ENCODE measurements at places on chromosomes 12 and 14.

- DNase-seq = no peak
Observed at GRCh38 chr12:125262851-125263250, 197.6 kb downstream of the AACS start.

GRCh38 chr12:99810718-99811593 is 163.4 kb downstream of the GARIN6 start:
- peak; percentile 80 for DNase-seq

- DNase-seq = no peak
Observed at GRCh38 chr12:71393625-71394024, 46.0 kb upstream of the LGR5 start.

DNA sequence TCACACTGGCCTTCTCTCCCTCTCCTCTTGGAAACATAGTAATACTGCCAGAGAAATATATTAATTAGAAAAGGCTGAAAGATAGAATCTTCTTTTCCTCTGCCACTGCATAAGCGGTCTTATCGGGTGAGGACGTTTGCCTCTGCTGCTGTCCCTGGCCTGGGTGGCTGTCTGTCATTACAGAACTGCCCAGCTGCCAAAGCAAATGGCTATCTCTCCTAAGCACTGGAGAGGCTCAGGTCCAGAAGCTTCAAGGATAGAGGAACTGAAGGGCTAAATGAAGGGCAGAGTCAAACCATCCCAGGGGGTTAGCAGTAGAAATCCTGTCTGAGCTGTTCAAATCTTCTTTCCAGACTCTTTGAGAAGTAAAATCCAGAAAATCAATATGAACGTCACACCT is 198.6 kb upstream of the CAND1 start:
- no peak for DNase-seq

GRCh38 chr12:104651811-104652210 is 195.1 kb downstream of the CHST11 start:
- no peak for DNase-seq

DNA sequence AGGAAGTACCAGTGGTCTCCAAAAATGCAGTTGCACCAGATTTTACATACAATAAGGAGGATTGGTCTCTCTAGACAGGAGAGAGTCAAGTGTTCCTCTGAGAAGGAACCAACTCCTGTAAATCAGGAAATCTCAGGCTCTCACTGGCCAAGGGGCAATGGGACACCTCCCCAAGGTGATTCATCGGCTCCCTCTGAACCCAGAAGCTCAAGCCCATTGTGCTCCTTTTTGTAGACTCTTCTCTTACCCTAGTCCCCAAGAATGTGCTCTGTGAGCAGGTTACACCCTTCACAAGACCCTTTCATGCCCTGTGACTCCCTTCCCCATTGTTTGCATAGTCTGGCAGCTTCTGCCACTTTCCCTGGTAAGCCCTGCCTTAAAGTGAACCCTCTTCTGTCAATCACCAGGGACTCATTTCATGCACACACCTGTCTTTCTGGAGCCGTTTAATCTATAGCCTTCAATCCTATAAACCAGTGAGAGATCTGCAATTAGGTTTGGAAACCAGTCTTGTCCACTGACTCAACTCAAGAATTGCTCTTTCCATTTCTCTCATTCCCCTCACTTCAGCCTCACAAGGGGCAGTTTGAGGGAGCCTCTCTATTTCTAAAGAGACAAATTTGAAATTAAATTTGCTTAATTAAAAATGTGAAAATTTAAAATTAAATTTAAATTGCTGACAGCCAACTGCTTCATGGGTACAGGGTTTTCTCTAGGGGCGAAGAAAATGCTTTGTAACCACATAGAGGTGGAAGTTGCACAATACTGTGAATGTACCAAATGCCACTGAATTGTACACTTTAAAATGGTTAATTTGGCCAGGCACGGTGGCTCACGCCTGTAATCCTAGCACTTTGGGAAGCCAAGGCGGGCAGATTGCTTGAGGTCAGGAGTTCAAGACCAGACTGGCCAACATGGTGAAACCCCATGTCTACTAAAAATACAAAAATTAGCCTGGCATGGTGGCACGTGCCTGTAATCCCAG is 38.3 kb upstream of the LTA4H start:
- DNase-seq = peak; percentile 0

- no peak for DNase-seq
Observed at GRCh38 chr12:75196865-75197264, 12.8 kb downstream of the KCNC2 start.

- no peak for DNase-seq
Observed at GRCh38 chr12:41212625-41213024, 24.5 kb downstream of the PDZRN4 start.

GRCh38 chr14:80981156-80981555 is 25.7 kb downstream of the TSHR start:
- DNase-seq = no peak

DNA sequence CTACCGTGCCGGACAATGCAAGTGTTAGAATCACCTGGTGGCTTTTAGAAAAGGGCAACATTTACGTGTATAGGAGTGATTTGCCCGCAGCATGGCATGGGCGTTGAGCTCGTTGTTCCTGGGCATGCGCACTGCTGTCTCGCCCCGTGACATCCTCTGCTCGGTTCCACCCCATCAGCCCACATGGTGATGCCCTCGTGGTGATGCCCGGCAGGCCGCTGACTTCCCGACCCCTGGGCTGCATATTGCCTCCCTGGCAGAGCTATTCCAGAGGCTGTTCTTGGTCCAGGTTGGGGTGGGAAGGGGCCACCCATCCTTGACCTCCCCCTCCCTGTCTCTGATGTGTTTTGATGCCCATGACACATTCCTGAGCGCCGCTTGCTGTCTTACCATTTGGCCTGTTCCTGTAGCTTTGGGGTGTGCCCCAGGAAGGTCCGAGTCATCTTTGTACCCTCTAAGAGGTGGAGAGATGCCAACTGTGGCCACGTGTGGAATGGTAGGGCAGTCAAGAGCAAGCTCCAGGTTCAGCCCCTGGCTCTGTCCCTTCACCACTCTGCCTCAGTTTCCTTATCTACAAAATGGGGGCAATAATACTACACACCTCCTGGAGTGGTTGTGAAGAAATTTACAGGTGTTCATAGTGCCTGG is 4.8 kb downstream of the HIP1R start:
- DNase-seq = no peak

GRCh38 chr12:97109441-97109840 is 202.4 kb downstream of the NEDD1 start:
- no peak for DNase-seq

- no peak for DNase-seq
Observed at GRCh38 chr12:122934722-122935121, 31.5 kb downstream of the ABCB9 start.

DNA sequence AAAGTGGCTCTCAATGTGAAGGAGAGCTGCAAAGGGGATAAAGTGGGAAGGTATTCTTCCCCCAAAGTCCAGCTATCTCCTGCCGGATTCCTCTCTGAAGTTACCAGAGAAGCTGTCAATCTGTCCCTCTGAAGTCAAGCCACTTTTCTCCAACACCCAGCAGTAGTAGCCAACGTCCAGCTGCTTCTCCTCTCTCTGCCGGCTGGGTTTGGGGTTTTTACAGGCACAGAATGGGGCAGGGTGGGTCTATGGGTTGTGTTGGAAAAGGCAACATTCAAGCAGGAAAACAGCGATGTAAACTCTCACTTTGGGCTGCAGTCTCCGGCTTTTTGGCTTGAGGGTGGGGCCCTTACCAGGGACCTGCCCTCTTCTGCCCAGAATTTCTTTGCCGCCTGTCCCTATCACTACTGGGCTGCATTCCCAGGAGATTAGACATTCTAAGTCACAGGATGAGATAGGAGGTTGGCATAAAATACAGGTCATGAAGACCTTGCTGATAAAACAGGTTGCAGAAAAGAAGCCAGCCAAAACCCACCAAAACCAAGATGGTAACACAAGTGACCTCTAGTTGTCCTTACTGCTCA is 16.3 kb downstream of the CAPZA3 start:
- no peak for DNase-seq

DNA sequence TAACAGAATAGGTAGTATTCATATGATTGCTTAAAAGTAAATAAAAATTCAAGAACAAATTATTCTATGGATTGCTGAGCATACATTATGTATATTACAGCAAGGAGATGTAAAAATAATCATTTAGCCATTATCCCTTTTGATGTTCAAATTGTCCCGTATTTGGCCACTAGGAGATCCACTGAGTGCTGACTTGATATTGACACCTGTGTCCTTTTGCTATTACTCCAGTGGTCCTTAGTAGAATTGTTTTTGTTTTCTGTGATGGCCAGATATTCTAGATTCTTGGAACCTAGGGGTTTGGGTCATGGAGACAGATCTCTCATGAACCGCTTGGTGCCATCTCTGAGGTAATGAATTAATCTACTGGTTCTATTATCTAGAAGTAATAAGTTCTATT is 16.8 kb downstream of the ERO1A start:
- no peak for DNase-seq

DNA sequence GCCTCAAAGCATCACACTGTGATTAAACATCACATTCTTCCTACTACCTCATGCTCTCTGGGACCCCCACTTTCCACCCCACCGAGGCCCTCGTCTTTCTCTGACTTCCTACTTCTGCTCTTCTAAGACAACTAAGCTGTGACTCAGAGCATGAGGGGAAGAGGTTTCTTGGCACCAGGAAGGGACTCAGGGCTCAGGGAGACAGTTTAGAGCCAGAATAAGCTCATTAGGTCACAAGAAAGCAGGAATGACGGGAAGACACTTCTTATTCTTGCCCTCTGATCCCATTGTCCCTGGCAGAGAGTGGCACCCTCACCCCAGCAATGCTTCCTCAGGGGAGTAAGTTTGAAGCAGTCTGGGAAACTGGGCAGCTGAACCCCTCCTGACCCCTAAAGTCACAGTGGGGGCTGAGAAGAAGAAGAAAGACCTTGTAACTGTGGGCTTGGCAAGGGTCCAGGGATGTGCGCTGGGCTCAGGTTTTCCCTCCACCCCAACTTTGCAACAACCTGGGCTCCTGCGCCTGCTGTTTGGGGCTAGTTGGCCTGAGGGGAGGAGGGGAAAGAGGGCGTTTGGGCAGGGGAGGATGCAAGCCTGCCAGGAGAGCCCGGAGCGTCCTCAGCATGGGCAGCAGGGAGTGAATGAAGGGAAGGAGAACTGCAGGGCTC is 64.6 kb upstream of the ACTN1 start:
- no peak for DNase-seq

DNA sequence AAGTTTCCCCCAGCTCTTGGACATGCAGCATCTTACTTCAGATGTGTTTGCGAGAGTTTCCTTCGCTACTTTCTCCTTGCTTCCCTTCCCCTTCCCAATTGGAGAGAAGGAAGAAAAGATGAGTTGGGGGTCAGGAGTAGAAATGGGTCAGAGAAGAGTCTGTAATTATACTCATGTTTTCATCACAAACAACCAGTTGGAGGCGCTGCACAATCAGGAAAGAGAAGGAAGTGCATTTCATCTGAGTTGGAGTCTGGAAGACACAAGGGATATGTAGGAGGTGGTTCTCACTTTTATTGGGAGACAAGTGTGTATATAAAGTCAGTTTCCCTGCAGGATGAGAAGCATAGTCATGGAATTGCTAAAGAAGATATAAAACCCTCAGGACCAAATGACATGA is 31.3 kb upstream of the VSX2 start:
- DNase-seq = peak; percentile 51

DNA sequence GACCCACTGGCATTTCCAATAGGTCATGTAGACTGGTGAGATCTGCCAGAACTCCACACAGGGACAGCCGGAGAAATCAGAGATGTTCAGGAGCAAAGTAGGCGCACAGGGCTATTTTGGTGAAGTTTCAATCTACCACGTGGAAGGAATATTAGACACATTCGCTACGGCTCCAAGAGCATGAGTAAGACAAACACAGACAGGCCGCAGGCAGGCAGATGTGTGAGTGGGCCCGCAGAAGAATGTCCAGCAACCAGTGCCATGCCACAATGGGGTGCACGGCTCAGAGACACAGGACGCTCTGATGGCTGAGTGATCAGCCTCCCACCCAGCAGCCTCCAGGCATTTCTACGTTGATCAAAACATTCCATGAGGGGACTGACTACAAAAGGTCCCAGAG is 10.4 kb downstream of the SLC15A4 start:
- DNase-seq = no peak

- DNase-seq = no peak
Observed at GRCh38 chr14:81686512-81686911, 152.9 kb upstream of the SEL1L start.

DNA sequence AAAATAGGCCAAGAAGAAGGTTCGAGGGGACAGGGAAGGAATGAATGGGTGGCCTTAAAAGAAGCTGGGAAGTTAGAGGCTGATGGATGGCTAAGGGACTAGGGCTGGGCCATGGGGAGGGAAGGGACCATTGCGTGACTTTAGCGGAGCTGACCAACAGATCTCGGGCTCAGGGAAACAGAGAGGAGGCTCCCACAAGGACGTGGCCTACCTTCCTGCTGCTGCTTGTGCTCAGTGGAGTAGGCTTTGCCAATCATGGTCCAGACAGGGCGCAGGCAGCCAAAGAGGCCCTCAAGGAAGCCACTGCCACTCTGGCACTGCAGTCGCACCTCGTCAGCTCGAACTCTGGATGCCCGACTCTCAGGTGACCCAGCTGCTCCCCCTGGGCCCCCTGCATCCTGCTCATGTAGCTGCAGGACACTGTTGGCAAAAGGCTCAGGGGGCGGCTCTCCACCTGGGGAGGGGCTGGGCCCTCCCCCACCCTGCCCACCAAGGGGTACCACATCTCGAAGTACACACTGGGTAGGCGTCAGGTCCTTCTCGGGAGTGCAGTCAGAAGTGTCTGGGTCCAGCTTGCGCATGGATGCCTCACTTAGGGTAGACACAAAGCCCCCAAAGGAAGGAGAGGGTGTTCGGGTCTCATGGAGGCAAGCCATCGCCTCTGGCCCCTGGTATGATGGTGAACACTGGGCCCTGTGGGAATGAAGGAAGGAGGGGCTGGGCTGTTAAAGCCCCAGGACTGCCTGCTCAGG is 12.3 kb downstream of the MAP3K12 start:
- DNase-seq = no peak

DNA sequence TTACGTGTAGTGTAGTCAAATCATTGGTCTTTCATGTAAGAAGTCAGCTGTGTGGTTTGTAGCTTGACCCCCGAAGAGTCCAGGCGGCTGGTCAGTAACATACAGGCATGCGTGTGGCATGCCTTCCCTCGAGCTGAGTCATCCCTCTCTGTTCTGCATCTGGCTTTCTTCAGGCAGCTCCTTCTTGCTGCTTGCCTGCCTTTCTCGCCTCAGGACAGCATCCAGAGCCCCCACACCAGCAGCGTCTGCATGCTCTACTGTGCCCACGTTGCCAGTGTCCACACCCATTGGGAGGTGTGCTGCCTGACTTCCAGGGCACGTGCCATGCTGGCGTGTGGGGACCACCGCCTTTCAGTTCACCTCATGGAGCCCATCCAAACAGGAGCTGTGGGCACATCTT is 96.8 kb downstream of the EP400 start:
- no peak for DNase-seq

Data from NCI-H526 (cell line).